ENCODE measurements at places on chromosomes 6 and 20. TPM values are rescaled to one million over a fixed set of nuclear protein-coding genes. Genes with fewer than 3 reads are reported as not detected.

Gene PI16
- total RNA-seq, result not detected

Gene EFCAB8
- 0.06 TPM for total RNA-seq

GRCh38 chr6:6362056-6362840 lies 41.8 kb upstream of the F13A1 start:
- no peak for DNase-seq

Gene VWA7
- not detected for total RNA-seq

DNA sequence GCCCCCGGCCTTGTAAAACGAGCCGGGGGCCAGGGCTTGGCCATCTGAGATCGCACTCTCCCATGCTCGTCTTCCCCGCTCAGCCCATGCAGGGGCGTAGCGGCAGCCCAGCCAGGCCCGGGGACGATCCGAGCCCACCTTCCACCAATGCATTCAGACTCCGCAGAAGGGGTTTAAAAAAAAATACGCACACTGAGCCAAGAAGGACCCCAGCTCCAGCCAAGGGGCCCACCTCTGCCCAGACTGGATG lies 320 bp downstream of the GSTA4 start:
- no peak for DNase-seq
